Ovary (tissue), 10 donors: ENCODE measurements at places on chromosomes 2 and 18.

GRCh38 chr18:67862069-67862468 is 345.5 kb upstream of the DSEL start:
- no peak for DNase-seq

- DNase-seq: no peak
Observed at GRCh38 chr2:98412751-98413458, 31.8 kb upstream of the INPP4A start.

- no peak for DNase-seq
Observed at GRCh38 chr2:144671695-144672455, 152.0 kb upstream of the ZEB2 start.

- DNase-seq: peak; percentile 15
Observed at GRCh38 chr2:229714080-229714735, at the start of gene DNER. Gene DNER (minus strand): TSS chr2:229714555. CDS start chr2:229714423, 132 bp downstream.

- no peak for DNase-seq
Observed at GRCh38 chr2:41989501-41990180, 58.2 kb upstream of the PKDCC start.

GRCh38 chr18:5618047-5618688 is 74.4 kb upstream of the EPB41L3 start:
- DNase-seq: no peak

GRCh38 chr2:178700922-178701342 is 106.3 kb downstream of the TTN start:
- DNase-seq: no peak

DNA sequence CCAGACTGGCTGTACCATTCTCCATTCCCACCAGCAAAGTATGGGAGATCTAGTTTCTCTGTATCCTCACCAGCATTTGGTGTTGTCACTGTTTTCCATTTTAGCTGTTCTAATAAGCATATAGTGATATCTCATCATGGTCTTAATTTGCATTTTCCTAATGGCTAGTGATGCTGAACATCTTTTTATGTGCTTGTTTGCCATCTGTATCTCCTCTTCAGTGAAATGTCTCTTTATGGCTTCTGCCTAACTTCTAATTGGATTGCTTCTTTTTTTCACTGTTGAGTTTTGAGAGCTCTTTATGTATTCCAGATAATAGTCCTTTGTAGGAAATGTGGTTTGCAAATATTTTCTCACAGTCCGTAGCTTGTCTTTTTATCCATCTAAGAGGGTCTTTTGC is 18.9 kb upstream of the BIN1 start:
- no peak for DNase-seq

DNA sequence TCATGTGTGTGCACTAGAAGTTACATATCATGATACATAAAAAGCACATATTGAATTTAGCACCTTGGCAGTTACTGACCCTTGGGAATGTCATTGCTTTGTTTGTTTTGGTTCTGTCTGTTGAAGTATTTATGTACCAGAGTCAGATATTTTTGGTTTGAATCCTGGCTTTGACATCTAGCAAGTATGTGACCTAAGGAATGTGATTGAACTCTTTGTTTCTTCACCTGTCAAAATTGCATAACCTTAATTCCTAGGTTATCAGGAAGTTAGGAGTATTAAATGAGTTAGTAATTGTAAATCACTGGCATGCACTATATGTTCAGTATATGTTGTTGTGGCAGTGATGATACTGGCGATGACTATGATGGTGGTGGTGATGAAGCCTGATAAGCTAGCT is 1003.5 kb upstream of the NRXN1 start:
- DNase-seq: no peak

GRCh38 chr18:75422341-75422910 is 5.1 kb downstream of the SMIM21 start:
- DNase-seq: no peak

DNA sequence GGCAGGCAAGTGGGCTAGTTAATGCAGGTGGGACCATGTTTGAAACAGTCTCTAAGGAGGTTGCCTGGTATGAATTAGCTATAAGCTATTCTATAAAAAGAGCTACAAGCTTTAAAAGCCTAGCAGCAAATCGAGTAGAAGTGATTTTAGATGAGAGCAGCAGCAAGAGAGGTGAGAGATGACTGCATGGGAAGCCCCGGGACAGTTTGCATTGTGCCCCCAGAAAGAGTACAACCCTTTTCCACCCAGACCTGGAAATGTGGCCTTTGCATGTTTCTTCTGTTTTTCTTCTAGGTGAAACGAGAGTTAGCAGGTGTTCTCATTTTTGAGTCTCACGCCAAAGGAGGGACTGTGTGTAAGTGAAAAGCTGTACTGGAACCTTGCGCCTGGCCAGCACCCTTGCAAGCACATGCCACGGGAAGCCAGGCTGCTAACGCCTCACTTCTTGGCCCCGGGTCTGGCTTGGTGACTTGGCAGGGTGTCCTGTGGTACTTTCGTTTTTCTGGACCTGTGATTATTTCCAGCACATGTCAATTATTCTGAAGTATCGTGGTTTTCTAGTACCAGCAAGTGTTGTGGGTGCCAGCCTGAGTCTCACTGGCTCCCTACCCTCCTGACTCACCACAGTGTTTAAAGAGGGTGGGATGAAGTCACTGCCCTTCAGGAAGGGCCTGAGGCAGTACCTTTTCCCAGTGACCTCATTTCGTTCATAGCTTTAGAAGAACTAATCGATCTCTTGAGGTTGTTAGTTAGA is 90.3 kb upstream of the MAP3K20 start:
- DNase-seq: no peak

GRCh38 chr2:173159791-173160463 is 84.3 kb downstream of the MAP3K20 start:
- peak; percentile 77 for DNase-seq

GRCh38 chr18:77899972-77900754 is 650.5 kb downstream of the GALR1 start:
- peak; percentile 59 for DNase-seq

- peak; percentile 41 for DNase-seq
Observed at GRCh38 chr2:26483957-26484565, 6.1 kb upstream of the OTOF start.

DNA sequence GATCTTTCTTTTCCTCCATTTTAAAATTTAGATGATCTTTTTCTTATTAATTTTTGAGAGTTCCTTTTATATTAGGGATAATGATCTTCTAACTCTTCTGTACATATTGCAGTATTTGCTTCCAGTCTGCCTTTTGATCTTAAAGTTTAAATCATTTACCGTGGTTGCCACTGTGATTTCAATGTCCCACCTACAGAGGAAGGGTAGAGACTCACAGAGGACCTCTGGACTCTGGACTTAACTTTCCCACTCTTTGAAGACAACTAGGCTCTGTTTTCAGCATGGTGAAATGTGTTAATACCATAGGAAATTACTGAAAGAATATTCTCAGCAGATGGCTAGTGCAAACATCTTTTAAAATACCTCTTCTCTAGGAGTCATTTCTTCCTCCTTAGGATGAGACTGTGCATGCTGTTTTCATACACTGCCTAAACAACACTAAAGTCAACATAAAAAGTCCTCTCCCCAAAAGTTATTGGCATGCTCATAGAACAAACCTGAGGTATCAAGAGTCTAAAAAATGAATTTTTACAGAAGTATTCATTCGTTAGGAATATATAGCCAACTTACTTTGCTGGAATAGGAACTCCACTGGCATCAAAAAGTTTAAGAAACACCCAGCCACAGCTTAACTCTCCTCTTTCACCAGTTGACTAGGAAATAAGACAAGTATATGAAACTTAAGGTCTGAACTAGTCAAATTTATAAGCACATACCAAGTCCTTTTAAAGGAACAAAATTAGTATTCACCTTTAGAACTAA is 30.7 kb upstream of the MALL start:
- DNase-seq: no peak

DNA sequence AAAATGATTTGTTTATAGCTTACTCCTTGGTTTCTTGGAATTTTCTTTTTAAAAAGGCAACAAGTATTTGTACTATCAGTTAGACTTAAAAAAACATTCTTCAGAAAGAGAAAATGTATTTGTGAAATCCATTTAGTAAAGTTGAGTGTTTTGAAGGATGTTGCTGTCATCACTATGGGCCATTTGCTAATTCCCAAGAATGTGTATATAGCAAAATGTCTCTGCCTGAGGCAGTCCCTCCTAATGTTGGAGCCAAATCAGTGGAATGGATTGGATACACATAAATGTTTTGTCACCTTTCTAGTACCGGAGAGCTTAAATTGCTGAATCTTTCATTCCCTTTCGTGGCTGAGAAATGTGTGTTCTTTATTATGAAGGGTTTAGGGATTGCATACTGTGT is 890.2 kb upstream of the ZEB2 start:
- DNase-seq: no peak

DNA sequence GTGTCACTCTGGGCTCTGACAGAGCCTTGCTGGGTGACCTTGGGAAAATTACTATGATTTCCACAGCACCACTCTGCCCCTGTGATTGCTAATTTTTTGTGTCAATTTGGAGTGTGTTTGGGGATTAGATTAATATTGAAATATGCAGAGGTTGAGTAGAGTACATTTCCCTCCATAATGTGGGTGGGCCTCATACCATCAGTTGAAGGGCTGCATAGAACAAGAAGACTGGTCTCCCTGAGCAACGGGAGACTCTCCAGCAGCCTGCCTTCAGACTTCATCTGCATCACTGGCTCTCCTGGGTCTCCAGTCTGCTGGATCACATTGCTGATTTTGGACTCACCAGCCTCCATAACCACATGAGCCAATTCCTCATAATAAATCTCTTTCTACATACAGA is 313.7 kb downstream of the TNS1 start:
- no peak for DNase-seq

DNA sequence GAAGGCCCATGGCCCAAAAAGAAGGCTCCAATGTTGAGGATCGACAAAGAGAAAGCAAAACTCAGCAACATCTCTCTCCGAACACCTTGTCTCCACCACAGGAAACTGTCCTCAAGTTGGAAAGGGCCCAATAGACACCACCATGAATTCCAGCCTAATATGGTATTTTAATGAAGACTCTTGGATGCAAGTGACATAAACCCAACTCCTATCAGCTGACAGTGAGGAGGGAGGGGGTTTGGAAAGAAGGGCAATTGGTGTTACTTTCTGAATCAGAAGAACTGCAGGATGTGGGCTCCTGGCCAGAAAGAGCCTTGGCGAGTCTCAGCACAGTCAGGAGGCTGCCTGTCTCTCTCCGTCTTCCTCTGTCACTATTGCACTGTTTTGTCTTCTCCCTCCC is 40.3 kb upstream of the SIGLEC15 start:
- DNase-seq: no peak

DNA sequence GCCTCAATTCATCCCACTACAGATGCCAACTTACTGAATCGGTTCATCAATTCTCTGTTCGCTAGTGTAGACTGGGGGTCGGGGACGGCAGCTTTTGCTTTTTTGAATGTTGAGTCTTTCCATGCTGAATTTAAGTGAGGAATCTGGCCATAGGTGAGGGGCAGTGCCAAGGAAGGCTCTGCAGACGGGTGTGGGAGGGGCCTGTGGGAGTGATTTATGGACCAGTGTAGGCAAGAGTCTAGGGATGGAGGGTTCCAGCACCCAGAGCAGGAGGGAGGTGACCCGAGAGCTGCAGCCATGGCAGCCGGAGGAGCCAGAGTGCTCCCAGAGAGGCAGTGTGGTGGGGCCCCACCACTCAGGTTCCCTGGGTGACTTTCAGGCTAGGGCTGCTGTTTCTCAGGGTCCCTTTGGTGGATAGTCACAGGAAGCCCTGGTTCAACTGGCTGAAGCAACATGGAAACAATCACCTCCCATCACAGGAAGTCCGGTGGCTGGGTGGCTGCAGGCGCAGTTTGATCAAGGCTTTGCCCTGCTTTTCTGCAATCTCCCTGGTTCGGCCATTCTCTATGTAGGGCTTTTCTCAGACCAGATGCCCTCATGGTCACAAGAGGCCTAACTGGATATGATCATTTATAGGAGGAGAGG is 16.9 kb upstream of the TEX44 start:
- DNase-seq: no peak

DNA sequence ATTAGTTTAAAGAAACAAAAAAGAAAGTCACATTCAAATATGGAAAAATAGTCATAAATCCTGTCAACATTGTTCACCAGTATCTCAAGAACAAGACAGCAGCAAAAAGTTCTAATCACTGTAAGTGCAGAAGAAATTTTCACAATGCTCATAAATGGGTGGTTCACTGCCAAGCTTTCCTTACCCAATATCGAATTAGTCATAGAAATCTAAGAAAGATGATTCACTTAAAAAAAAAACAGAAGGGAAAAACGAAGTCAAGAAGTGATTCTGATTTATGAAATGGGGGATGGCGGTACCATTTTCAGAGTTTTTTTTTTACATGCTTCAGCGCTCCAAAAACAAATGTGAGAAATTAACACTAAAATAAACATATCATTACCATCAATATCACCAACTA is 156.7 kb downstream of the EXOC6B start:
- no peak for DNase-seq

GRCh38 chr2:65291216-65292105 is 63.8 kb downstream of the ACTR2 start:
- no peak for DNase-seq

DNA sequence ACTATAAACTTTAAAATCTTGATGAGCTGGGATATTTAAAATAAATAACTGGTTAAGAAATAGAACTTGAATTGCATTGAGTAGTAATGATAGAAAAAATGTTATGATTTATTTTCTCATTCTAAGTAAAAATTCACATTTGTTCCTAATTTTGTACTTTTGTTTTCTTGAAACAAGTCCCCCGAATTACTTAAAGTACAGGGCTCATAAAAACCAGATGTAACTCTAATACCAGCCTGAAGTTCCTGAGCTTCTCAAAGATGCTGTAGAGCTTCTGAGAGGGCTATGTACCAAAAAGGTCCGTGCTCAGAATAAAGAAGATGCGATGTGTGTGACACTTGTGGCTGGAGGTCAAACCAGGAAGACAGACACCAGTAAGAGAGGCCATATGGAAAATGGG is 116.1 kb upstream of the TACR1 start:
- DNase-seq: no peak

- no peak for DNase-seq
Observed at GRCh38 chr2:49224426-49225010, 70.2 kb upstream of the FSHR start.
